ENCODE measurements at places on chromosomes 6 and 20.

- DNase-seq: no peak
Measured at GRCh38 chr6:142478117-142478516, 176.3 kb downstream of the ADGRG6 start.

DNA sequence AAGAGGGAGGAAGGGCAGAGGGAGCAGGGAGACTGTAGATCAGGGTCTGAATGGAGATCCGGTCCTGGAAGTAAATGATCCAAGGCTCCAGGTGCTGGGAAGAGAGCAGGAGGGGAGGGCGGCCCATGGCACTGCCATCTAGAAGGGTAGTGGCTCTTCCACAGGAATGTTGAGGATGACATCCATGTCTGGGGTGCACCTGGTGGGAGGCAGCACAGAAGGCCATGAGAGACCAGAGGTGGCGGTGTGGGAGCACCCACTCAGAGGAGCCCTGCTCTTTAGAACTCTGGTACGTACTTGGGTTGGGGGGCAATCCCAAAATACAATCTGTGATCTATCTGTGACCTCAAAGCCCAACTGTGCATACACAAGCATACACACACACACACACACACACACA, 13.5 kb downstream of the DEFB132 start:
- no peak for DNase-seq

GRCh38 chr6:169931261-169931660, 179.8 kb downstream of the ERMARD start:
- no peak for DNase-seq

- DNase-seq: no peak
Measured at GRCh38 chr6:168049706-168050224, 29.2 kb downstream of the FRMD1 start.

DNA sequence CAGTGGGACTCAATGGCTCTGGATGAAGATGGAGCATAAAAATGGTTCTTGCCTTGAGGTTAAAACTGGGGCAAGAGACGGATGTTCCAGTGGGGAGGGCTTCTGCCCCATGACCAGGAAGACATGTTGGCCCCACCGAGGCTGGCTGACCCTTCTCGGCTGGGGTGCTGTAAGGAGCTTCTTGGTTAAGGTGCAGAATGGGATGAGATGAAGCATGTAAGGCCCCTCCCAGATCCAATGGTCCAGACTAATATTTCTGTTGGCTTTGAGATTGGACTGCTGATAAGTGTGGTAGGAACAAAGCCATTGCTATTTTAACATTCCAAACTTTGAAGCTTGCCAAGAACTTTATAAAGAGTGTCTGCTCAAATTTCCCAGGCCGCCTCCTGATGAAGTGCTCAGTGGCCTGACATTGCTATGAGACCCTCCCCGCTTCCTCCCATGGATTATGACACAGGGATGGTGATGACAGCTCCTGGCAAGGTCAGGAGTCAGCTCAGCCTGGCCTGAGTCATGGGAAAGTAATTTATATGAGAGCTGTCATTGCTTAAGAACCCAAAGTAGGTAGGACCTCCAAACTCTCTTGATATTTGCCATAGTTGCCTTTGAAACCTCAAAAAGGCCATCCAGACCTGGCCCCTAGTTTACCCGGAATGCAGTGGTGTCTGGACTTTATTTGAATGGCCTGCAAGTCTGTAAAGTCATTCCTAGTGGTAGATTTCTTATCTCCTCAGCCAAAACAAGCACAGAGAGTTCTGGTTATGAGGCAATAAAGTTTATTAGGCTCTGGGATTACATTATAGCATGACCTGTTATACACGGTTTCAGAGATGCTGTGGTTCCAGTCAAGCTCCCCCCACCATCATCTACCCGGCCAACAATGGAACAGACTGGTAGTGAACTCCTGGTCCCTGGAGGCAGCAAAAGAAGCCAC, 55.2 kb downstream of the TGM2 start:
- no peak for DNase-seq

- no peak for DNase-seq
Measured at GRCh38 chr6:8074213-8074612, 10.0 kb upstream of the BLOC1S5 start.

DNA sequence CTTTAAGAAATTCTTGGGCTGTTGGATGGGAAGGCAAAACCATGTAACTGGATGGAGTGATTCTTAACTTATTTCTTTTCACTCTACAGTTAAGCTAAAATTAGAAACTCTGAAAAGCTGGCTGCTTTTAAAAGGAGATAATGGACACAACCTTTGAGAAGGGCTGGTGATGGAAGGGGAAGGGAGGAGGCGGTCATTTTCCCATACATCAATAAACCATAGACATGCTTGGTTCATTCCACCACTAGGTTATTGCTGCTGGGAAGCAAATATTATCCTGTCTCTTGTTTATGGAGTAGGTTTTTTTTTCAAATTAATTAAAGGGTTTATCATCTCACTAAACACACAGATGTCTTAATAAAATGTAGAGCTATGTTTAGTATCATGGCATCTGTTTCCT, 76.2 kb downstream of the PLCB1 start:
- no peak for DNase-seq

DNA sequence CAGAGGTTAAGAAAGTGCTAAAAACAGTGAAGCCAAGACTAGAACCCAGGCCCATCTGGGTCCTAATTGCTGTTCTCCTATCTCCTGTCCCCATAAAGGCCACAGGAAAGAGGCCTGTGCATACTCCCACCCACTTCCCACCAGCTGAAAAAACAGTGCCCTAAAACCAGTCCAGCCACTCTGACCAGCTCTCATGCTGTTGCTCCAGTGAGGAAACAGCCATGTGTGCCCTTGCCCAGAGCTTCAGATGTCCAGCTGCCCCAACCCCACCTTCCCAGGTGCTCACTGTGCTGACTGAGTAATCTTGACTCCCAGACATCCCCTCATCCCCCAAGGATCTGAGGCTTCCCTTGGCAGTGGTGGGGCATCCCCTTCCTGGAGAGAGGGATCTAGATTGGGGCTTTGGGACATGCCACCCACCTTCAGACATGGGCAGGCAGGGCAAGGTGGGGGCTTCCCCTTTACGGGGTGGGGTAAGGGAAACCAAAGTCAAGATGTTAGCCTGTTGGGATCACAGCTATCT, 28.7 kb downstream of the KCNK5 start:
- no peak for DNase-seq

- no peak for DNase-seq
Measured at GRCh38 chr20:25574411-25574810, 10.9 kb downstream of the NINL start.

DNA sequence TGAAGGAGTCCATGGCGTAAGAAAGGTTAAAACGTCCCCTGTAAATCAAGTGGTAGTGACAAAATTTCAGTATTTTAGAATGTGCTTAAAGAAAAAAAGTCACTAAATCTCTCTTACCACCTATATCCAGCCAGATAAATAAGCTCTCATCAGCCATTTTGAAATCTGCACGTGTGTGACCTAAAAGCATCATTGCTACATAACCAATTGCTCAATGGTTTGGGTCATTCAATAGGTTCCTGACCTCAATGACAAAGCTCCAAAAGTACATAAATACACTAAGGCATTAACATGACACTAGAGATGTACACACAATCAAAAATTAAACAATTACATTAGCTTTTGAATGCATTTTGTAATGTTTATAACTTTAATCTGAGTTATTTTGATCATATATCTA, 272.4 kb downstream of the GMDS start:
- no peak for DNase-seq

GRCh38 chr6:111793711-111794111, 79.5 kb downstream of the FYN start:
- DNase-seq: no peak

DNA sequence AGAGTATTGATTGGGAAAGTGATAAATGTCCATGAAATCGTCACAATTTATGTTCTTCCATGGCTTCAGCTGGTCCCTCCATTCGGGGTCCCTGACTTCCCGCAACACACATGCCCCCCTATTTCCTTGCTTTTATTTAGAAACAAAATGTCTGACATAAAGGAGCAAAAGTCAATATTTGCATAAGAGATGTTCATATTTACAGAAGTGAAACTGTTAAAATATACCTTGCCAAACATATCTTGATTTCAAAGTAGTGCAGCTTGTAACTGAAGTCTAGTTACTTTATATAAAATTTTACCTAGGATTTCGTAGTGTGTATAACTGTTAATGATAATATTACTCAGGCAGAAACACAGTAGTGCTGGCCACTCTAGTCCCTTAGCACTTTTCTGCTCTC, 548.9 kb upstream of the ADGRB3 start:
- DNase-seq: no peak

GRCh38 chr6:46356543-46356942, 134.7 kb downstream of the RCAN2 start:
- no peak for DNase-seq

DNA sequence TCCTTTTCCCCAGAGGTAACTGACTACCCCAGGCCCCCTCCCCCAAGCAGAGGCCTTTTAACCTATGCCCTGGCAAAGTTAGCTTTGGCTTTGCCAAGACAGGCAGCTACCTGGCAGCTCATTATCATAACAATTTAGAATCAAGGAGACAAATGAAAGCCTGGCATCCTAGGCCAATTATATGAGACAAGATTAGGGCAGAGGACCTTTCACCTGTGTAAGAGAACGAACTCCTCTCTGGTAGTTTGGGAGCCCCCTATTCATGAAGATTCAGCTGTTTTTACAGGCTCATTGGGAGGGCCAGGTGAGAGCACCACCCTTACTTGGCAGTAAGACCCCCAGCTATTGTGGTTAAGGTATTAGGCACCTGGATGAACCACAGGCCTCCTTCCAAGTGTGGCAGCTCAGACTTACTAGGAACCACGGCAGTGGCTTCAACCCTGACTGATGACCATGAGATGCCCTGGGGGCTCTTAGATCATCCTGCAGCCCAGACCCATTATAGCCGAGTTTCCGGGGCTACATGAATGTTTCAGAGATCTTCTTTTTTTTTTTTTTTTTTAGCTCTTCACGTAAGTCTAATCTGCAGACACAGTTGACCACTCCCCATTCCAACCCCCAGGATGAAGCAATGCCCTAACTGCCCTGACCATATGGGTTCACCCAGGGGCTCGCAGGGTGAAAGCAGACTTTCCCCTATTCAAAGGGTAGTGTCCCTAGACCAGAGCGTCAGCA, 56.2 kb downstream of the RAB44 start:
- DNase-seq: no peak

GRCh38 chr6:149071997-149072396, 245.5 kb upstream of the TAB2 start:
- no peak for DNase-seq

DNA sequence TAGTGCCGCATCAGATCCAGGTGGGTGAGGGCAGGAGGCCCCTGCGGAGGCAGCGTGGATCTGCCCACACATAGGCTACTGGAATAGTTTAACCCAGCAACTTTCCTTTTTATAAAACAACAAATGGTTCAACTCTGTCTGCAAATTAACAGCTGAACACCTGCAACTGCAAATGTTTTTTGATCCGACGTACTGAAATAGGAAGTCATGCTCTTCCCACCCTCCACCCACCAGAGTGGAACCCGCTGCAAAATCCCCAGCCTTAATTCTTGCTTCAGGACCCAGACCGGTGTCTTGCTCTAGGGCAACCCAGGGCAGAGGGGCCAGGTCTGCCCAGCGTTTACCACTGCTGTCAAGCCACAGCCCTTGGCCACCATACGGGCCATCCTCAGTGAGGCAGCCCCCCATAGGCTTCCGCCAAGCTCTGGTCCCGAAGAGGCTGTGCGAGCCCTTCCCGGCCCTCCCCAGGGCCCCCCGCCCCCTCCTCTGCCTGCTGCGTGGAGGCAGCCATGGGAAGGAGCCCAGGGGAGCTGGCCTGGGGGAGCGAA, 334.3 kb downstream of the ZFAND3 start:
- DNase-seq: no peak

GRCh38 chr20:11549172-11550103, 368.3 kb upstream of the BTBD3 start:
- DNase-seq: no peak

DNA sequence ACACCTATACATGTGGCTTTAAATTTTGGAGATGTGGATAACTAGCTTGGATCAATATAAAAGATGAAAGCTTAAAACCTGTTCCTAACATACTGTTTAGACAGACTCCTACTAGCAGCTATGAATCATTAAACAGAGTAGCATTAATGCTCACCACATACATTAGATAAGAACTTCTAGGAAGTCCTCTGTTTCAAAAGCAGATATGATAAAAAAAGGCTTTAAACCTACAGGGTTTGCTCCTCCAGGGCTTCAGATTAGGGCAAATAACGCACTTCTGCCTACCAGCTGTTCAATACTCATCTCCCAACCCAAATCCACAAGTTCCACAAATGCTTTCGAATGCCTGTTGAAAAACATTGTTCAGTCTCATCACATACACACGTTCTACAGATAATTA, 1.5 kb downstream of the REPS1 start:
- DNase-seq: no peak

- DNase-seq: no peak
Measured at GRCh38 chr20:50200482-50201104, 10.0 kb downstream of the CEBPB start.

DNA sequence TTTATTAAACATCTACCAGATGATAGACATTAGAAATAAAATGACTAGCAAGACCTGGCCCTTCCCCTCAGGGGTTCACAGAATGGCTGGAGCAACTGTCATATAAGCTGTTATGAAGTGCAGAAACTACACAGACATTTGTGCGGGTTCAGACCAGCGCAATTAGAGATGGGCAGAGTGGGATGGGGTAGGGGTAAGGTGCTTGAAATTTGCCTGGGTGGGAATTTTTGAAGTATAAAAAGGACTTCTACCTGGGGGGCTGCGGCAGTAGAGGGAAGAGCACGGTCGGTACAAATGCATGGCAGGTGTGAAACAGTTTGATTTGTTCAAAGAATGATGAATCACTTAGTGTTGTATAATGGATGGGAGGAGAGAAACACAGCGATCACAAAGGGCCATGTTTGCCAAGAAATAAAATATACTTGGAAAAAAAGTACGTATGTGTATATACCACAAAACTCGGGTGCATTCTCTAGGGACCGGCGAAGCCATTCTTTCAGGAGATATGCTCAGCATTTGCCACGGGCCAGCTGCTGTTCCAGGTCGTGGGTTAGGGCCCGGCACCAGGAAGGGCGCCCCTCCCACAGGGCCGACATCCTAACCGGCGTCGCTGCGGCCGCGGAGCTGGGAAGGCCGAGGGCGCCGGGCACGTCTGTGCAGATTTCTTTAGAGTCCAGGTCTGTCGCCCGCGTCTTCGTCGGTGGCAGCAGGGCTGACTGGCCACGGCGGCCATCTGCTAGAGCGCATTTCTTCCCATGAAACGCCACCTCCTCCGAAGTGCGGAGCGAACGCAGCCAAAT, 809 bp upstream of the NOL7 start:
- DNase-seq: peak; percentile 49

- no peak for DNase-seq
Measured at GRCh38 chr6:43695967-43696291, 8.3 kb upstream of the MRPS18A start.

- no peak for DNase-seq
Measured at GRCh38 chr6:111624401-111625098, 18.9 kb upstream of the TRAF3IP2 start.

DNA sequence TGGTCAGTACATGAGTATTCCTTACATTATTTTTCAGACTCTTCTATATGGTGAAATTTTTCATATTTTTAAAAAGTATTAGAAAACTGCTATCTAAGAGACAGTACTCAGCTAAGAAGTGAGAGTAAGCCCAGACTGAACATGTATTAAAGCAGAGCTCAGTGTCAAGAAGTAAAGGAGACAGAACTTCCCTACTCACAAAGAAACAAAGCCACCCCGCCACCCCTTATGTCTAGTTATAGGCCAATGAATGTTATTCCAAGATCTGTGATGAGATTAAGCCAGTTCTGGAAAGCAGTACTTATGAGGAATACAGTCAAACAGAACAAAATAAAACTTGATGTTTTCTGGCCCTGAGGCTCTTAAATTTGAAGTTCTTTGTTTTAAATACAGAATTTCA, 114.5 kb downstream of the RNGTT start:
- no peak for DNase-seq
